ENCODE measurements at places on chromosomes 3 and 15.

DNA sequence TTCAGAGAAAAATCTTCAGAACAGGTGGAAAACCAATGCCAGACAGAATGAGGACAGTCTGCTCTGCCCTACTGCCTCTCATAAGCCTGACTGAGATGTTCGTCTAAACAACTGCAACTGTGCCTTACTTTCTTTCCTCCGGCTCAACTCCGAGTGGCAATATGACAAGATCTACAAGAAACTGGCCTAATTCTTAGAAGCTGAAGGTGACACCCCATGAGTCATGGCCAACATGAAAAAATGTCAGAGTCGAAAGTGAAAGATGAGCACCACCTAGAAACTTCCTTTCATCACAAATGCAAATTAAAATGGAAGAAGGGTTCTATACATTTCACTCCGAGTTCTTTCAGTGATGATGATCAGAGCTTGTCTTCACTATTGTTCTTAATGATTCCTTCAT is 12.9 kb downstream of the PCYT1A start:
- no peak for DNase-seq

GRCh38 chr3:171673951-171674350 is 136.3 kb downstream of the PLD1 start:
- DNase-seq = no peak

DNA sequence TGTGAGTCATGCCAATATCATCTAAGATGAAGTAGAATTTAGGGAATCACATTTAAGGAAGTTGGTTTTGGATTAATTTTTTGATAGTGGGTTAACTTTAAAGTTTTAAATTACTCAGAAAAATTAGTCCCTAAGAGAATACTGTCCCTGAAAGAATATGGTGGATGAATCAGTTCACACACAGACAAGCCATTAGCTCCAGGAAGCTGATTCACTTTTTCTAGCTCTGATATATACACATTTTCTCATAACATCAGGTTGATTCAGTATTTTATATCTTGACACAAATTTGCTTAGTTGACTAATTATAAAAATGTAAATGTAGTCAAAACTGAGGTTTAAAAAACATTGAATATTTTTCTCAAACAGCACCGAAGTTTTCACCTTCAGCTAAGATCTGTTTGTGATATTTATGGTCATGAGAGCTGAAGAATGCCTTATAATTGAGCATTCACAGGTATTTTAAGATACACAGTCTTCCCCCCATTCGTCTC is 55.1 kb downstream of the MYH15 start:
- no peak for DNase-seq

DNA sequence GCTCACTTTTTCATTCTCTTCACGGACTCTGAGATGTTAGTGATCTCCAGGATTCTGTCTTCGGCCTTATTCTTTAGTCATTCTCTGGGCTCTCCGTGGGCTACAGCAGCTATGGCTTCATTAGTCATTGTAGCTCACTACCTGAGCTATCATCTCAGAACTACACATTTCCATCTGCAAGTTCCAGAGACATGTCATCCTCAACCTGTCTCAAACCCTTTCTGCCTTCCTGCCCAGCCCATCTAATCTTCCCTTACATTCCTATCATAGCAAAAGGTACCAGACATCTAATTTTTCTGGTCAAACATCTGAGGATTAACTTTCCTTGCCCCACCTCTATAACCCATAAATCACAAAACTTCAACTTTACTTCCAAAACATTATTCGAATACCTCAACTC is 13.2 kb downstream of the TSPAN3 start:
- DNase-seq = no peak

DNA sequence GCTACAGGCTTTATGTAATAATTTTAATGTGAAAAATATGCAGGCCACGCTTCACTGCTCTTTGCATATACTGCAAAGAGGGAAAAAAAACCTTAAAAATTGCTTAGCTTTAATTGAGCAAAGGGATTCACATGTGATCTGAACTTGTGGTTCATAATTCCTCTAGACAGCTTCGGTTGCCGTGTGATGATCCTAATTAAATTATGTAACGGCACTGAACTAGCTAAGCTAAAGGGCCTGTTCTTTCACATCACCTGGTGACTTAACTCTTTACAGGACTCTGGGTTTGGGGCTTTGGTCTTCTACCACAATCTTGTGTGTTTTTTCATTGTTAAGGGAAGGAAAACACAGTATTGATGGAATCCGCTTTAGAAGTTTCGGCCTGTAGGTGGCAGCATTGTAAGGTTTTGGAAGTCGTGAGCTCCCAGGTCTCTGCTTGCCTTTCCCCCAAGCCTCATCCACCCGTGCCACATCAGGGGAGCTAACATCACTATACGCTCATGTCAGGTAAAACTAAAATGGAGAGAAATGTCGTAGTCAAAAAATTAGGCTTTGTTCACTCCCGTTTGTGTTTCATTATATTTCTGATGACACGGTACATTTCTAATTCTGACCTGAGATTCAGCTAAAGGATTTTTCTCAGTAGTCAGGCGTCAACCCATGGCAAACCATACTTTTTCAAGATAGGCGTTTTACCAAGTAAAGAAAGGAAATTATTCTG is 205.6 kb upstream of the DPH6 start:
- DNase-seq = peak; percentile 89

- DNase-seq = no peak
Measured at GRCh38 chr3:53583161-53583690, 88.8 kb downstream of the CACNA1D start.

DNA sequence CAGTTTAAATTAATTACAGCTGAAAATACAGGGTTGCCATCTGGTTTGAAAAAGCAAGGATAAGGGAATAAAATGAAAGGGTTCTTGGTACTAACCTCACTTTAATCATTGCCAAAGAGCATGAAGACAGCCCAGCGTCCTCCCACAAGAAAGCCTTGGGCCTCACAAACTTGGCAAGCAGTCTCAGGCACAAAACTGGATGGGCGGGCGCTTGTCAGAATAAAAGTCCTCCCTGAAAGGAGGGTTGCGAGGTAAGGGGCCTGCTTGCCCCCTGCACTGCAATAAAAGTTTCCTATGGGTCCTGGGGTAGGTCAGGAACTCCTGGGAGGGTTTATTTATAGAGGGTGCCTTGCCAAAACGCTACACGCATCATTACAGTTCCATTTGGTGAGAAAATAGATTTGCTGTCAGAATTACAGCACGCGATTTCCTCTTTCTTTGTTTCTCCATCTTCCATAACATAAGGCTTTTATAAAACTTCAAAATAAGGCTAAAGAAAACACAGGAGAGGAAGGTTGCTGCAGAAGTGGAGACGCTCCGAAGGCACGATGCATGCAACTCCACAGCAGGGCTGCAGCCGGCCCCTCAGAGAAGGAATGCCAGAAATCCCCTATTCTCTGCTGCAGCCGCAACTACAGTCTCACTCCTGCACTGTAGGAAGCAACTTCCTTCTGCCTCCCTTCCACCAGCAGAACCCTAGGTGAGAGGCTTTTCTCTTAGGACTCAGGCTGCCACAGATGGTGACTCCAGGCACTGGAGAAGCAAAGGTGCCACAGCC is 61.3 kb downstream of the VGLL4 start:
- DNase-seq = peak; percentile 63

DNA sequence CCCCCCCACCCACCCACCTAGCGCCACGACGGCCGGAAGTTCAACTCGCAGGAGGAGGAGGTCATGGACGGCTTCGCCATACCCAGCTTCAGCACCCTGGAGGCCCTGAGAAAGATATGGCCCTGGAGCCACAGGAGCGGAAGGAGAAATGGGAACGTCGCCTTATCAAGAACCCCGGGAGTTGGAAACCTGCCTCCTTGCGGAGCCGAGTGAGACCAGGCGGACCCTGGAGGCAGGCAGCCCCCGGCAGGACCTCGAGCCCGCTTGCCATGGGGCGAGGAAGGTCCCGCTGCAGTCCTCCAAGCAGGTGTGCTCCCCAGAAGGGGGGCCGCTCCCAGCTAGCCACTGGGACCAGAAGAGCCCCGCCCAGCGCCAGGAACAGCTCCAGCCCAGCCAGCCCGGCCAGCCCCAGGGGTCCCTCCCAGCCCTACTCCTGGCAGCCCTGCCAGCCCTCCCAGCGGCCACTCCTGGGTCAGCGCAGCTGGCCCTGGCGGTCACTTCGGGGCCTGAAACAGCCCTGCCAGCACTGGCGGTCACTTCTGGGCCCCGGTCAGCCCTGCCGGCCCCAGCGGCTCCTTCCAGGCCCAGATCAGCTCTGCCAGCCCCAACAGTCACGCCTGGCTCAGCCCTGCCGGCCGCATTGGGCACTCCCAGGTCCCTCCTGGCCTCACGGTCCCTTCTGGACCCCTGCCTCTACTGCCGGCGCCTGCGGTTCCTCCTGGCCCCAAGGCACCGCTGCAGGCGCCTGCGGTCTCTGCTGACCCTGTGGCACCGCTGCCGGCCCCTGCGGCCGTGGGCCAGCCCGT is 10.3 kb upstream of the ROPN1B start:
- no peak for DNase-seq

DNA sequence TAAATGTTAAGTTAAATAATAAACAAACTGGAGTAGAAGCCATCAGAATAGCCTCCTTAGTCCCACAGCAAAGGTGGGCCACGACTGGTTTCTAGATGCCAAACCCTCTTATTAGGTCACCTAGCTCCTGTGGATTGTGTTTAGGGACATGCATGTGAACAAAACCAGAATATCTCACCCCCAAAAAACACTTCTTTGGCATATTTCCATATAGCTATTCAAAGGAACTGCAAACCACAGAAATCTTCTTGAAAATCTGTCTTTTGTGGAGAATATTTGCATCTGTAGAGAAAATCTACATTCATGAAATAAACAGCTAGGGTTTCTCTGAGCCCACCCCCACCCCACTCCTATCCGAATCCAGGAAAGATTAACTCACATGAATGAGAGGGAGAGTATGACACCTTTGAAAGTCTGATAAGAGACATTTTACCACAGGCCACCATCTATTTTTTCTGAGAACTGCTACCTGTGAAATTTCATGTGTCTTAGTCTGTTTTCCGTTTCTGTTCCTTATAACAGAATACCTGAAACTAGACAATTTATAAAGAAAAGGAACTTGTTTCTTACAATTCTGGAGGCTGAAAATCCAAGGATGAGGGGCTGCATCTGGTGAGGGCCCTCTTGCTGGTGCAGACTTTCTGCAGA is 159.4 kb downstream of the NEK10 start:
- no peak for DNase-seq

DNA sequence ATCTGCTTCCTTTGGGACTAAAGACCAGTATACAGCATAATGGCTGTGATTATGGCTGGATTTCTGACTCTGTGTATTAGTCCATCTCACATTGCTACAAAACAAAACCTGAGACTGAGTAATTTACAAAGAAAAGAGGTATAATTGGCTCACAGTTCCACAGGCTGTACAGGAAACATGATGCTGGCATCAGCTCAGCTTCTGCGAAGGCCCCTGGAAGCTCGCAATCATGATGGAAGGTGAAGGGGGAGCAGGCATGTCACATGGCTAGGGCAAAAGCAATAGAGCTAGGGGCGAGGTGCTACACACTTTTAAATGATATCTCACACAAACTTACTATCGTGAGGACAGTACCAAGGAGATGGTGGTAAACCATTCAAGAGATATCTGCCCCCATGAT is 68.0 kb upstream of the GADL1 start:
- no peak for DNase-seq

DNA sequence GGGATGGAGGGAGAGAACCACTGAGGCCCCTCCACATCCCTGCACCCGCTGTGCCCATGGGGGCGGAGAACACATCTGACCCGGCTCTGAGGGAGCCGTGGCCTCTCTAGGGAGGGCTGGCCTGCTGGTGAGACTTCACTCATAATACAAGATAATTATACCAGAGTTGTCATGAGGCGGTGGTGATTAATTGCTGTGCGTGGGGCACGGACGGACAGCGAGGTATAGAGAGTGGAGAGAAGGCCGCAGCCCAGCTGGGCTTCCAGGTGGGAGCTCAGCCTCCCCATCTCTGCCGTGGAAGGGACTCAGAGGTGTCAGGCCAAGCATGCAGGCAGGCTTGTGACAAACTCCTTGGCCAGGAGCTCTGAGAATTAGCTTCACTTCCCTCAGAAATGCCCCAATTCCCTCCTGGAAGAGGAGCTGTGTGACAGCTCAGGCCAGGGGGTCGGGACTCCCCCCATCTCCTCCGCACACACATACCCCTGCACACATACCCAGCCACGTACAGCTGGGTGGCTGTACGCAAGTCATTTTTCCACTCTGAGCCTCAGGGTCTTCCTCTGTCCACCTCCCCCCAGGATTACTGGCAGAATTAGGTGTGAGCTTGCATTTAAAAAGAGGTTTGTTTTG is 6.0 kb upstream of the GATA2 start:
- DNase-seq = no peak

Measured in retinal pigment epithelial cell (primary cell).